ENCODE measurements at places on chromosomes 2 and 18. TPM values are rescaled to one million over a fixed set of nuclear protein-coding genes. Genes with fewer than 3 reads are reported as not detected.

DNA sequence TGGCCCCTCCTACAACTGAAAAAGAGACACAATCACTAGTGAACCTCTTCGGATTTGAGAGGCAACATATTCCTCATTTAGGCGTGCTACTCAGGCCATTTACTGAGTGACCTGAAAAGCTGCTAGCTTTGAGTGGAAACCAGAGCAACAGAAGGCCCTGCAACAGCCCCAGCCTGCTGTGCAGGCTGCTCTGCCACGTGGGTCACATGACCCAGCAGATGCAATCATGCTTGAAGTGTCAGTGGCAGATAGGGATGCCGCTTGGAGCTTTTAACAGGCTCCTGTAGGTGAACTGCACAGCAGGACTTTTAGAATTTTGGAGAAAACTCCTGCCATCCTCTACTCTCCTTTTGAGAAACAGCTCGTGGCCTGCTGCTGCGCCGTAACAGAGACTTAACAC, 578.6 kb upstream of the RAB6C start:
- H3K36me3 ChIP-seq: no peaks in the 10 kb centered on the region
- no peaks in the 10 kb centered on the region for H3K4me1 ChIP-seq

DNA sequence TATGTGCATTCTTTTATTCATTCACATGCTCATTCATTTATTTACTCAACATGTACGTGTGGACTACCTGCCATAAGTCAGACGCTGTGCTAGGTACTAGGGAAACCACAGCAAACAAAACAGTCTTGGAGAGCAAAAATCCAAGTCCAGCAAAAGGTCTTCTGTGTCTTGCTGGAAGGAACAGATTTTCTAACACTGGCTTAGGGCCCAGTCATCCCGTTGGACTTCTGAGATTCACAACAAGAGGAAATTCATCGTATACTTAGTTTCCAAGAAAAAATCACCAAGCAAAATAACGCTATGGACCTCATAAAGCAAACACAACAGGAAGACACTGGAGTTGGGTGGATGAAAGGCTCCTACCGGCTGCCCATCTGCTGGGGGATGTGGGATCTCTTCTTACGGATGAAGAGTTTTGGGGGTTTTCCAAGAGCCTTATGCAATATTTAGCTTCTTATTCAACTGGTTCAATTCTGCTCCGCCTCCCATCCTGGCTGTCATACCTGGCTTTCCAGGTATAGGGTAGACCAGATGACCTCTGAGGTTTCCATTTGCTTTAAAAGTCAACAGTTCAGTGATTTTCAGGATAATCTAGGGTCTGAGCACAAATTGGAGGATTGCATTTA, 262.7 kb downstream of the HAUS1 start:
- no peak overlapping the region for H3K4me3 ChIP-seq
- no peaks in the 10 kb centered on the region for H3K4me1 ChIP-seq
- DNase-seq: no peak
- no peaks in the 10 kb centered on the region for H3K36me3 ChIP-seq
- H3K27ac ChIP-seq: no peak overlapping the region

- H3K36me3 ChIP-seq: no peaks in the 10 kb centered on the region
- peaks cover 67% of the 10 kb centered on the region for H3K27me3 ChIP-seq
- no peaks in the 10 kb centered on the region for H3K4me1 ChIP-seq
- DNase-seq: no peak
- H3K27ac ChIP-seq: peak overlapping the region; percentile 71
Measured at GRCh38 chr18:59696311-59697235, 650 bp downstream of the CCBE1 start.

The FIGN gene
- 6.3 TPM for total RNA-seq

All from left lung (tissue), 14 donors.